ENCODE measurements at places on chromosomes 13 and 19. TPM values are rescaled to one million over a fixed set of nuclear protein-coding genes. Genes with fewer than 3 reads are reported as not detected.

DNA sequence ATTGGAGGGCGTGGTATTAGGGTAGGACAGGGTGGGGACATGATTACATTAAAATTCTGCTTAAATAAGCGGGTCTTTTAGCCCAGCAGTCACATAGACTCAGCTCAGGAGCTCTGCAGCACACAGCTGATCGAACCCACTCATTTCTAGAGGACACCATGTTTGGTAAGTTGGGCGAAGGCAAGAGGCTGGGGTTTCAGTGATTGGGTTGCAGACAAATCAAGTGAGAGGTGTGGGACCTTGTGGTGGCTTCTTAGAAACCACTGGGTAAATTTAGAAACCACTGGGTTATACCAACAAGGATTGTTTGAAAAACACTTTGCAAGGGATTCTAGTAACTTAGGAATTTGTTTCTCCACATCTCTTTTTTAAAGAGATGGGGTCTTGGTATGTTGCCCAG lies at the start of gene LEUTX:
TSS of gene LEUTX (plus strand) at position 92 of the 400 bp plus-strand sequence. CDS start at position 159, 67 bp downstream.
- H3K27me3 ChIP-seq = peaks cover 86% of the 10 kb centered on the region
- H3K27ac ChIP-seq = no peak within 1 kb of the TSS
- H3K4me3 ChIP-seq = no peak within 1 kb of the TSS
- DNase-seq = no peak

- no peaks in the 10 kb centered on the region for H3K27me3 ChIP-seq
- no peak for DNase-seq
- H3K36me3 ChIP-seq = no peaks in the 10 kb centered on the region
- no peaks in the 10 kb centered on the region for H3K4me1 ChIP-seq
- H3K27ac ChIP-seq = no peak overlapping the region
Measured at GRCh38 chr13:28058866-28059613, 41.3 kb downstream of the FLT3 start.

DNA sequence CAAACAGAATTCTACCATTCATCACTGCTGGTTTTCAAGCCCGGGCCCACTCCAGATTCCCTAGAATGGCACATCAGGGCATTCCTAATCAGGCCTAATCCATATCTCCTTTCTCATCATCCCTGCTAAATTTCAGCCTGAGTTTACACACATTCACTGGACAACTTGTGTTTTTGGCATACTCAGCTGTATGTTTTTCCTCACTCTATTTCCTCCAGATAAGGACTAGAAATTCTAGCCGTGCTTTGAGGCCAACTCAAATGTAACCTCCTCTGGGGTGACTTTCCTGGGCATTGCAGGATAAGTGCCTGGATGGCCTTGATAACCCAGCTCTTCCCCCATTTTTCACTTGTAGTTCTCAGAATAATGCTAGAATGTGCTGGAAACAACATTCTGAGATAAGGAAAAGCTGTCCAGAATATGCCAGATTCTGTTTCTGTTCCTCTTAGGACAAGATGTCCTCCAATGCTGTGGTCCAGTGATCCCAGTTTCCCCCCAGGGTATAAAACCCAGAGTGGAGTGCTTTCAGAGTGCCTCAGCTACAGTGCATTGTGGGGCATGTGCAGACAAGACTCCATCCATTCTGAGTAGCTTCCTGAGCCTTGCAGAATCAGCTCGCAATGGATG lies 66.9 kb upstream of the CLDN10 start:
- no peak overlapping the region for H3K27ac ChIP-seq
- H3K4me3 ChIP-seq = no peak overlapping the region
- H3K36me3 ChIP-seq = no peaks in the 10 kb centered on the region
- H3K4me1 ChIP-seq = no peaks in the 10 kb centered on the region
- DNase-seq = no peak
- no peaks in the 10 kb centered on the region for H3K27me3 ChIP-seq

DNA sequence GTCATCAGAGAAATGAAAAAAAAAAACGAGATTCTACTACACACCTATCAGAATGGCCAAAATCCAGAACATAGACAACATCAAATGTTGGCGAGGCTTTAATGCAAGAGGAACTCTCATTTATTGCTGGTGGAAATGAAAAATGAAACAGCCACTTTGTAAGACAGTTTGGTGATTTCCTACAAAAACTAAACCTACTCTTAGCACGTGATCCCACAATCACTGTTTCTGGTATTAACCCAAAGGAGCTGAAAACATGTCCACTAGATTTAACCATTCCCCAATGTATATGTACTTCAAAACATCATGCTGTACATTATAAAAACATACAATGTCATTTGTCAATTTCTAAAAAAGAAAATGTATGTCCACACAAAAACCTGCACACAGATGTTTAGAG lies 13.0 kb downstream of the MYCBP2 start:
- H3K27ac ChIP-seq = no peak overlapping the region
- no peaks in the 10 kb centered on the region for H3K36me3 ChIP-seq
- H3K4me1 ChIP-seq = no peaks in the 10 kb centered on the region
- no peaks in the 10 kb centered on the region for H3K27me3 ChIP-seq
- no peak for DNase-seq

DNA sequence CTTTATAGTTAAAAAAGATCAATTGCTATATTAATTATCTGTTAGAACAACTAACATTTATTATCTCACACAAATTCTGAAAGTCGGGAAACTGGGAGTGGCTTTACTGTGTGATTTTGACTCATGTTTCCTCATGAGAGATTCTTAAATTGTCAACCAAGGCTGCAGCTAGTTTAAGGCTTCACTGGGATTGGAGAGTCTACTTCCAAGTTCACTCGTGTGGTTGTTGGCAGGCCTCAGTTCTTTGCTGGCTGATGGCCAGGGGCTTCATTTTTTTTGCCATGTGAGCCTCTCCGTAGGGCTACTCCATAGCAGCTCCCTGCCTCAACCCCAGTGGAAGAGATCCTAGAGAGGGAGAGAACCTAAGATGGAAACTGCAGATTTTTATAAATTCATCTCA lies 24.5 kb upstream of the LPAR6 start:
- DNase-seq = no peak
- no peak overlapping the region for H3K27ac ChIP-seq
- H3K27me3 ChIP-seq = no peaks in the 10 kb centered on the region
- no peaks in the 10 kb centered on the region for H3K36me3 ChIP-seq
- H3K4me3 ChIP-seq = no peak overlapping the region

DNA sequence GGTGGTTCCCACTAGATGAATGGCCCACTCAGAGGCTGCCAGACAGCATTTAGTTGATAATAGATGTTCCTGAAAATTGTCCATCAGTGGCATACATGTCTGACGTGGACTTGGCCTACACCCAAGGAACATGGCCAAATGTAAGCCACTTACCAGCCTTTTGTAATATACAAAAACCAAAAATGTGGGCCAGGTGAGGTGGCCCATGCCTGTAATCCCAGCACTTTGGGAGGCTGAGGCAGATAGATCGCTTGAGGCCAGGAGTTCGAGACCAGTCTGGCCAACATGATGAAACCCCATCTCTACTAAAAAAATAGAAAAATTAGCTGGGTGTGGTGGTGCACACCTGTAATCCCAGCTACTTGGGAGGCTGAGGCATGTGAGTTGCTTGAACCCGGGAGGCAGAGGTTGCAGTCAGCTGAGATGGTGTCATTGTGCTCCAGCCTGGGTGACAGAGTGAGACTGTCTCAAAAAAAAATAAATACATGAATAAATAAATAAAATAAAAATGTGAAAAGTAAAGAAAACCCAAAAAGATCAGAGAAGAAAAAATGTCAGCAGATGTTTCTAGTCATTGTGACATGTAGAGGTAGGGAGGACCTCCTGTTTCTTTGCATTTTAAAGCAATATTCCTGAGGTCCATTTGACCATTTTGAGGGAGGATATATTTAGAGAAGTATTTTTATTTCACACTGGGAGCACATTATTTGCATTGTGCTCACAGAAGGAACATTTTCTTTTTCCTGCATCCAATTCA lies 7.1 kb upstream of the WTIP start:
- H3K36me3 ChIP-seq = peaks cover 9% of the 10 kb centered on the region
- no peak for DNase-seq
- H3K27ac ChIP-seq = no peak overlapping the region
- no peaks in the 10 kb centered on the region for H3K27me3 ChIP-seq

CEACAM21 gene
- not detected for total RNA-seq

LHFPL6 gene
- 25.7 TPM for total RNA-seq

CARM1 gene
- total RNA-seq = 44.9 TPM

Measured in Panc1 (cell line).